ENCODE measurements at places on chromosomes 1 and 21. TPM values are rescaled to one million over a fixed set of nuclear protein-coding genes. Genes with fewer than 3 reads are reported as not detected.

FMOD gene
- not detected for total RNA-seq

DNALI1 gene
- 10.5 TPM for total RNA-seq

DEGS1 gene
- total RNA-seq, result 117 TPM

MYOC gene
- not detected for total RNA-seq

PTPRF gene
- total RNA-seq, result 45.1 TPM

SRSF11 gene
- total RNA-seq, result 214 TPM

HEATR1 gene
- total RNA-seq, result 30.9 TPM

KRTAP11-1 gene
- not detected for total RNA-seq

TAS1R1 gene
- not detected for total RNA-seq

RIIAD1 gene
- total RNA-seq, result not detected

MEF2D gene
- 33.8 TPM for total RNA-seq

OR2T29 gene
- not detected for total RNA-seq

PLA2G2A gene
- total RNA-seq, result not detected

DNA sequence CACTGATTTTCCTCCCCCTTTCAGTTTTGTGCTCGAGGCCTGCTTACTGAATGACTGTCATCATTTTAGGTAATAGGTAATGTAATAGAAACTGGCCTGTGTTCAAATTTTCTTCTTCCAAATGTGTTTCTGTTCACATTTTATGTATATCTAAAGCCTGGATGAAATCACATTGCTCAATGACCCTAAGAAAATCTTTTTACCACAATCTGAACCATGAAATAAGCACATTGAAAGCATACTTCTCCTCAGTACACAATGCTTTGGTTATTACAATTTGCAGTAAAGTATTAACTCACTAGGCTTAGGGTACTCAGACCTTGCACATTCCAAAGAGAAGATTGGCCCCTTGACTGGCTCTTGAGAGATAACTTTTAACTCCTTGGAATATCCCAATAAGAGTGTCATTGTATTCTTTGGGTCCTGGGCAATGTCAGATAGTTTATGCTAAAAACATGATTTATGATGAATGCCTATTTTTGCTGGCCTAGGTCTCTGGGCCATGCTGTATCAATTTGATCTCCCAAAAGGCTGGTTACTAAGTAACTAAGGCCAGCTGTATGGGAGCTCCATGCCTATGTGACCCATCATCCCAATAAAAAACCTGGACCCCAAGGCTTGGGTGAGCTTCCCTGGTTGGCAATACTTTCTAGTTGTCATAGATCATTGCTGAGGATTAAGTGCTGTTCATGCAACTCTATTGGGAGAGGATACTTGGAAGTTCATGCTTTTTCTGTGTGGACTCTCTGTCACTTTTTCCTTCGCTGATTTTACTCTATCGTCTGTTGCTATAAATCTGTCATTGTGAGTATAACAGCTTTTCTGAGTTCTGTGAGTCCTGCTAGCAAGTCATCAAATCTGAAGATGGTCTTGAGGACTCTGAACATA is 293.9 kb downstream of the GRIK1 start:
- no peaks in the 10 kb centered on the region for H3K36me3 ChIP-seq
- no peaks in the 10 kb centered on the region for H3K27me3 ChIP-seq
- no peaks in the 10 kb centered on the region for H3K4me1 ChIP-seq

DNA sequence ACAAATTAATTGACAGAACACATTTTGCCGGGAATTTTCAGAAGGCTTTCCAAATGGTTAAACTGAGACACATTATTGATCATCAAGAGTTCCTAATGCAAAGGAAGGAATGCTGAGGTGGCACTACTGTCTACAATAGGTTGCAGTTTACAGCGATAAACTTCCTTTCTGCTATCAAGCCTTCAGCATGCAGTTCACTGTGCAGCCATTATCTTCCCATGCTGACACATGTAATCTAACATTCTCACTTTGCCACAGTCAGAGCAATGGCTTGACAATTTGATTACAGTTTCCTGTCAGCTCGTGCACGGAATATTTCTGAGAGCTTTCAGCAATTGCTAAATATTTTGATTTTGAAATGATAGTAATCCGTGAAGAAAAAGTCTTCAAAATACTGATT is 166.9 kb upstream of the PRMT6 start:
- H3K27ac ChIP-seq, result no peak overlapping the region
- H3K4me1 ChIP-seq, result no peaks in the 10 kb centered on the region
- no peak for DNase-seq
- H3K27me3 ChIP-seq, result no peaks in the 10 kb centered on the region
- H3K4me3 ChIP-seq, result no peak overlapping the region

- H3K4me1 ChIP-seq, result peaks cover 78% of the 10 kb centered on the region
- peak overlapping the region; percentile 97 for H3K27ac ChIP-seq
- H3K4me3 ChIP-seq, result peak overlapping the region; percentile 60
- DNase-seq, result no peak
Observed at GRCh38 chr1:23561813-23562100, 2.5 kb upstream of the ID3 start.

DNA sequence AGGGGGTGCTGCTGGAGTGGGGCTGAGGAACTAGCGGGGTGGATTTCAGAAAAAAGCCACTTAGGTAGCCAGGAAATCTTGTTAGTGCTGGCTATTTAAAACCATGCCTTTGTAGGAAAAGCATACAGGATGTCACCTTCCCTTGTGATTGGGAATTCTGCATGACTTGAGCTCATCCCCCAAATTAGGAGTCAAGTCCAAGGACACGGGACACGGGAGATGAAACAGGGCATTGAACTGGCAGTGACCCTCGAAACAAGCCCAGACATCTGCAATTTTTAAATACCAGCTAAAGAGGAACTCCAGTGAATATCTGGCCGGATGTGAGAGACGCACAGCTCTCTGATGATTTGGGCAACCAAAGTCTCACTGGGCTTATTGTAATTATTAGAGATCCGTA is 32.8 kb downstream of the C2CD2 start:
- no peak overlapping the region for H3K27ac ChIP-seq
- DNase-seq, result no peak
- H3K4me3 ChIP-seq, result no peak overlapping the region
- peaks cover 31% of the 10 kb centered on the region for H3K4me1 ChIP-seq
- H3K36me3 ChIP-seq, result peaks cover 12% of the 10 kb centered on the region
- no peaks in the 10 kb centered on the region for H3K27me3 ChIP-seq

DNA sequence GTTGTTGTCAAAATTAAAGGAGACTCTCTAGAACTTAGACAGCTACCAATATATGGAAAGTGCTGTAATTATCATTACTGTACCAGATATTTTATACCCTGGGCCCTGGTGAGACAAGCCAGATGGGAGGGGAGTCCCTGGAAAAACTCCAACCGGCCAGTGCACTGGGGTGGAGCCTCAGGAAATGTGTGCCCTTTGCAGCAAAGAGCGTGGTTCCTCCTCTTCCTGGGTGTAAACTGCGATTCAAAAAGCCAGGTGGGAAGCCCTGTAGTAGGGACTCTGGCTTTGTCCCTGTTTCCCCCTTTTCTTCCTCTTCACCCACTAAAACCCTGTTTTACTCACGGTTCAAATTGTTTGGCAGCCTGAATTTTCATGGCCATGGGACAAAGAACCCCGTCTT is 812.3 kb downstream of the PLA2G4A start:
- no peaks in the 10 kb centered on the region for H3K27me3 ChIP-seq
- no peak overlapping the region for H3K4me3 ChIP-seq
- no peak overlapping the region for H3K27ac ChIP-seq
- H3K4me1 ChIP-seq, result no peaks in the 10 kb centered on the region
- DNase-seq, result no peak

- H3K36me3 ChIP-seq, result peaks cover 11% of the 10 kb centered on the region
- no peaks in the 10 kb centered on the region for H3K27me3 ChIP-seq
- no peak for DNase-seq
- H3K27ac ChIP-seq, result peak overlapping the region; percentile 91
- peaks cover 42% of the 10 kb centered on the region for H3K4me1 ChIP-seq
Observed at GRCh38 chr1:68213843-68214242, 18.5 kb downstream of the WLS start.

GRCh38 chr1:32464716-32465577 is at the start of gene ZBTB8B:
TSS of gene ZBTB8B (plus strand) at chr1:32465072. CDS start at chr1:32470625, 5,553 bp downstream.
- H3K36me3 ChIP-seq, result peaks cover 1% of the 10 kb centered on the region
- no peak within 1 kb of the TSS for H3K27ac ChIP-seq
- peaks cover 20% of the 10 kb centered on the region for H3K27me3 ChIP-seq
- peak; percentile 96 for DNase-seq

DNA sequence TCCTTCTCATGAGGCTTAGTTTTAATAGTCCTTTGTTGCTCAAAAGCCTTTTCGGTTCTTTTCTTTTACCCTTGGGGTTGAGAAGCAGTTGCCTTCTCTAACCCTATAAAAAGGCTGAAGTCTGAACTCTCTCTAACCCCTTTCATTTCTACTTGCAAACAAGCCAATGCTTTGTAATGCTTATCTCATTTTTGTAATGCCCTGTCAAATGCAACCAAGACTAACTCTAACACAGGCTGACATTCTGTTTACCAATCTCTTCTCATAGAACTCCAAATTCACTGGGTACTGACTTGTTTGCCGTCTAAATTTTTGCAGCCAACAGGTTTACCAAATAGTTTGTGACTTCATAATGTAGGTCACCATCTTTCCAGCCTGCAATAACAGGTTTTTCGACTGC is 233.9 kb upstream of the SNX7 start:
- DNase-seq, result no peak
- no peaks in the 10 kb centered on the region for H3K27me3 ChIP-seq
- H3K4me3 ChIP-seq, result no peak overlapping the region
- H3K27ac ChIP-seq, result no peak overlapping the region
- H3K4me1 ChIP-seq, result peaks cover 26% of the 10 kb centered on the region

DNA sequence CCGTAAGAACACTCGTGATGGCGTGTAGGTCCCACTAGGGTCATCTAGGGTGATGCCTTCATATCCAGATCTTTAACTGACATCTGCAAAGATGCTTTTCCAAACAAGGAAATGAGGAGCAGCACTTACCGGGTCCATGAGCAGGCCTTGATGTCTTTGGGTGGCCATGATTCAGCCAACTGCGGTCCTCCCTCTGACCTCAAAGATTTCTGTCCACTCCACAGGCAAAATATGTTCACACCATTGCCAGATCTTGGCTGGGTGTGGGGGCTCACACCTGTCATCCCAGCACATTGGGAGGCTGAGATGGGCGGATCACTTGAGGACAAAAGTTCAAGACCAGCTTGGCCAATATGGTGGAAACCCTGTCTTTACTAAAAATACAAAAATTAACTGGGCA is 18.2 kb downstream of the TRPM2 start:
- no peak for DNase-seq
- no peaks in the 10 kb centered on the region for H3K4me1 ChIP-seq
- no peak overlapping the region for H3K27ac ChIP-seq
- no peak overlapping the region for H3K4me3 ChIP-seq

DNA sequence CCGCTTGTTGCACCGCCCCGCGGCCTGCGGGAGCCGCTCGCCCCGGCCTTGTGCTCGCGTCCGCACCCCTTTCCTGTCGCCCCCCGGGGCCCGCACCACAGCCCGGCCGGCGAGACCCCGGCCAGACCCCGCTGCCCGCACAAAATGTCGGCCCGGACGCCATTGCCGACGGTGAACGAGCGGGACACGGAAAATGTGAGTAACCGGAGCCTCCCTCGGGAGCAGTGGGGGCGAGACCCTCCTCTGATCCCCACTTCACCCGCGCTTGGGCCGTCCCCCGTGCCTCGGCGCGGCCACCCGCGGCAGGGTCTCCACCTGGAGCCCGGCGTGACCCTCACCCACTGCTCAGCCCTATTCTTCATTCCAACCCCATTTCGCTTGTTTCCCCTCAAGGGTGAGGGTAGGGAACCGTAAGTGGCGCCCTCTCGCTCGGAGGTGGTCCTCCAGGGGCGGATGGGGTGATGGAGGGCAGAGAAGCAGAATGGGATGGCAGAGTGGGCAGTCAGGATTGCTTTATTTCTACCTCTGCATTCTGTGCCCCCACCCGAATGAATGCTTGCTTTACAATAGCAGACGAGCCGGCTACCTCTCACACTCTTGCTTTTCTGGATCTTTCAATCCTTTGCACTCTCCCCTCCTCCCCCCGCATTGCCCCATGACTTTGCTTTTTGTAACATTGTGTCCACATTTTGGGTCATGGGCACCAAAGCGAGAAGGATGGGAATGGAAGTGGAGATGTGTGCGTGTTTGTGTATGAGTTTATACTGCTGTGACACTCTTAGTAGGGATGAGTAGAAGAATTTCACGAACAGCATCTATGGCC is 954 bp downstream of the MARK1 start:
- H3K27ac ChIP-seq, result no peak overlapping the region
- no peaks in the 10 kb centered on the region for H3K36me3 ChIP-seq
- H3K4me3 ChIP-seq, result peak overlapping the region; percentile 74
- peaks cover 54% of the 10 kb centered on the region for H3K27me3 ChIP-seq
- peaks cover 16% of the 10 kb centered on the region for H3K4me1 ChIP-seq
- no peak for DNase-seq

DNA sequence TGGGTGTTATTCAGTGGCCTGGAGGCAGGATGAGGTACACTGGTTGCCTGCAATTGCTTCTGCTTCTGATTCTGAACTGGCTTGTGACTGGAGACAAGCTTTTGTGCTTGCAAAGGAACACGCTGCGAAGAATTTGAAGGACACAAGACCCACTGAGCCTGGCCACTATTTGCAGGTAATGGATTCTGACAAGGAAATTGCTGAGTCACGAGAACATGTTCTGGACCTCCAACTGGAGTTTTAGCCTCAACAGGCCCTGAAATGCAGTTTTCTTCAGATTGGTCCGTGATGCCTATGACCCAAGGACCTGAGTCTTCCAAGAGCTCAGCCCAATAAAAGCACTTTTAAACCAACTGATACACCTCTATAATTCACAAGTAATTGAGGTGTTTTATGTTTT is 4.6 kb downstream of the RAB3GAP2 start:
- H3K4me1 ChIP-seq, result peaks cover 6% of the 10 kb centered on the region
- no peak overlapping the region for H3K4me3 ChIP-seq
- H3K27ac ChIP-seq, result no peak overlapping the region
- no peak for DNase-seq
- H3K36me3 ChIP-seq, result peaks cover 30% of the 10 kb centered on the region

DNA sequence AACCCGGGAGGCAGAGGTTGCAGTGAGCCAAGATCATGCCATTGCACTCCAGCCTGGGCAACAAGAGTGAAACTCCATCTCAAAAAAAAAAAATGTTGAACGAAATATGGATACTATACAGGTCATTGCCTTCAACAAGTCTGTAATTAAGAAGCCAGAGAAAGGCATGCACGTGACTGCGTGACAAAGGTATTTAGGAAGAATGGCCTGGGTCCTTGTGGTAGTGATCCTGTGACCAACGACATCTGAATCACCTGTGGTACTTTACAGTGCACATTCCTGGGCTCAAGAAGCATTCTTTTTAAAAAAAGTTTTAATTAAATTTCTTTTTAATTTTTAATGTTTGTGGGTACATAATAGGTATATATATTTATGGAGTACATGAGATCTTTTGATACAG is 115.0 kb downstream of the GREM2 start:
- DNase-seq, result no peak
- no peaks in the 10 kb centered on the region for H3K27me3 ChIP-seq
- no peak overlapping the region for H3K4me3 ChIP-seq

GRCh38 chr1:46672696-46673095 is 1.0 kb downstream of the TEX38 start:
- no peak overlapping the region for H3K4me3 ChIP-seq
- no peak overlapping the region for H3K27ac ChIP-seq
- DNase-seq, result no peak
- H3K4me1 ChIP-seq, result no peaks in the 10 kb centered on the region
- no peaks in the 10 kb centered on the region for H3K27me3 ChIP-seq

Data from osteocyte (in vitro differentiated cells).